H9 (cell line): ENCODE measurements at places on chromosomes 6 and 20.

- DNase-seq: no peak
Observed at GRCh38 chr20:10468340-10468845, 33.3 kb downstream of the SLX4IP start.

GRCh38 chr6:14384175-14384949, 266.8 kb downstream of the CD83 start:
- no peak for DNase-seq

GRCh38 chr20:708956-709355, 33.4 kb upstream of the SCRT2 start:
- DNase-seq: peak; percentile 15

- DNase-seq: no peak
Observed at GRCh38 chr20:60648556-60648955, 603.5 kb upstream of the CDH4 start.

DNA sequence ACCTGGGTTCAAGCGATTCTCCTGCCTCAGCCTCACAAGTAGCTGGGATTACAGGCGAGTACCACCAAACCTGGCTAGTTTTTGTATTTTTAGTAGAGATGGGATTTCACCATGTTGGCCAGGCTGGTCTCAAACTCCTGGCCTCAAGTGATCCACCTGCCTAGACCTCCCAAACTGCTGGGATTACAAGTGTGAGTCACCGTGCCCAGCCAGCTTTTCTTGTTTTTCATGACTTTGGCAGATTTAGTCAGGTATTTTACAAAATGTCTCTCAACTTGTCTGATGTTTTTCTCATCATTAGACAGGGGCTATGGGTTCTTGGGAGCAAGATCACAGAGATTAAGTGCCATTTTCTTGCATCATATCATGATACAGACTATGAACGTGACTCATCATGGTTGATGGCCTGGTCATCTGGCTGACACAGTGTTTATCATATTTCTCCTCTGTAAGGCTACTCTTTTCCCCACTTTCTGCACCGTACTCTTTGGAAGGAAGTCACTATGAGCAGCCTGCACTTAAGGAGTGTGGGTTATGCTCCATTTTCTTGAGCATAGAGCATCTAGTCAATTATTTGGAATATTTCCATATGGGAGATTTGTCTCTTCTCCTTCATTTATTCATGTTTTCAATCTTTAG, 67.8 kb downstream of the RNF182 start:
- no peak for DNase-seq

DNA sequence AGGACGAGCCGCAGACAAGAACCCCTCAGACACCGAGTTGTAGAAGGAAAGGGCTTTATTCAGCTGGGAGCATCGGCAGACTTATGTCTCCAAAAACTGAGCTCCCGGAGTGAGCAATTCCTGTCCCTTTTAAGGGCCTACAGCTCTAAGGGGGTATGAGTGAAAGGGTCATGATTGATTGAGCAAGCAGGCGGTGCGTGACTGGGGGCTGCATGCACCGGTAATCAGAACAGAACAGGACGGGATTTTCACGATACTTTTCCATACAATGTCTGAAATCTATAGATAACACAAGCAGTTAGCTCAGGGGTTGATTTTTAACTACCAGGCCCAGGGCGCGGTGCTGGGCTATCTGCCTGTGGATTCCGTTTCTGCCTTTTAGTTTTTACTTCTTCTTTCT, 226.4 kb upstream of the PLCB4 start:
- no peak for DNase-seq

- no peak for DNase-seq
Observed at GRCh38 chr6:42269974-42270510, 52.4 kb upstream of the MRPS10 start.

DNA sequence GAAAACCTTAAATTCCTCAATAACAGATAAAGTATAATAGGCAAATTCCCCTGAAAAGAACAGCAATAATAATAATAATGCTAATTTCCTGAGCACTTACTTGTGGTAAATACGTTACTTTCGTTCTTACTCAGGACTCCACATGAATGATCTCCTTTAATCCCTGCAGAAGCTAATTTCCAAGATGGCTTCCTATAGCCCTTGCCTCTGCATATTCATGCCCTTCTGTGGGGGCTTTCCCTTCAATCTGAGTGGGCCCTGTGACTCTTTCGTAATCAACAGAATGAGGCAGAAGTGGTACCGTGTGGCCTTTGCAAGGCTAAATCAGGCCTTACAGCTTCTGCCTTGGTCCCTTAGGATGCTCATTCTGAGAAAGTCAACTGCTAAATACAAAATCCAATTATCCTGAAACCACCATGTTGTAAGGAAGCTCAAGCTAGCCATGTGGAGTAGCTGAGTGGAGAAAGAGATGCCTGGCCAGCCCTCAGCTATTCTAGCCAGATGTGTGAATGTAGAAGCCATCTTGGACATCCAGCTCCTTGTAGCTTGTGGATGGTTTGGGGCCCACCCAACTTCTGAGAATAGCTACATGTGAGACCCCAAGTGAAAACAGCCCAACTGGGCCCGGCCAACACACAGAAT, 50.5 kb downstream of the MCUR1 start:
- DNase-seq: no peak

GRCh38 chr6:132247381-132248159, 153.7 kb downstream of the MOXD1 start:
- DNase-seq: no peak

- no peak for DNase-seq
Observed at GRCh38 chr6:128179876-128180438, 279.1 kb upstream of the THEMIS start.

DNA sequence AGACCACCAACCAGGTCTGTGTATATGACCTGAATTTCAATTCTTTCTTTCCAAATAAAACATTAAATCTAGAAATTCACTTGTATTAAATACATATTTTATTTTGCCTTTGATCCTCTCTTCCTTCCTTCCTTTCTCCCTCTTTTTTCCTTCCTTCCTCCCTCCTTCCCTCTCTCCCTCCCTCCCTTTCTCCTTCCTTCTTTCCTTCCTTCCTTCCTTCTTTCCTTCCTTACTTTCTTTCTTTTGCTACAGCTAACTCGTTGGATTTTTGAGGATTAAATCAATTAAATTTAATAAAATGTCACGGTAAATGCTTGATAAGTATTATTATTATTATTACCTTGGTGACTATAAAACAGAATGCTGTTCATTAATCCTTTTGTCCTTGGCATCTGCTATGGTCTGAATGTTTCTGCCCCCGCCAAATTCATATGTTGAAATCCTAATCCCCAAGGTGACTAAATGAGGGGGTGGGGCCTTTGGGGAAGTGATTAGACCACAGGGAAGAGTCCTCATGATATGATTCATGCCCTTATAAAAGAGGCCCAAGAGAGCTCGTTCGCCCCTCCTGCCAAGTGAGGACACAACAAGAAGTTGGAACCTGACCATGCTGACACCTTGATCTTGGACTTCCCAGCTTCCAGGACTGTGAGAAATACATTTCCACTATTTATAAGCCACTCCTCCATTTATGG, 67.6 kb upstream of the BTBD3 start:
- DNase-seq: no peak

DNA sequence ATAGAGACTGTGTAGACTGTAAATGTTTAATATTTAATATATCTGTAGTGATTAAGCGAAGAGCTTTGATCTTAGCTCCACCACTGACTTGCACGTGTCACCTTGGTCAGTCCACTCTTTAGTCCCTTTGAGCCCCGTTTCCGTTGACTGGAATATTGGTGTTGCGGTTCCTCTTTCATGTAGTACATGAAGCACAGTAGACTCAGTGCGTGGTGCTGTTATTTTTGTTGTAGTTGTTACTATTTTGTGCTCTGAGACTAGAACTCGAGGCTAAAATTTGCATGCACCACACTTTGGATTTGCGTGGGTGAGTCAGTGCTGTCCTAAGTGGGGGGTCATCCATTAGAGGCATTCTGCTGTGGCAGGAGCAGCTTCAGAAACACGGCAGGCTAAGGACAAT, 291.4 kb downstream of the QKI start:
- no peak for DNase-seq

DNA sequence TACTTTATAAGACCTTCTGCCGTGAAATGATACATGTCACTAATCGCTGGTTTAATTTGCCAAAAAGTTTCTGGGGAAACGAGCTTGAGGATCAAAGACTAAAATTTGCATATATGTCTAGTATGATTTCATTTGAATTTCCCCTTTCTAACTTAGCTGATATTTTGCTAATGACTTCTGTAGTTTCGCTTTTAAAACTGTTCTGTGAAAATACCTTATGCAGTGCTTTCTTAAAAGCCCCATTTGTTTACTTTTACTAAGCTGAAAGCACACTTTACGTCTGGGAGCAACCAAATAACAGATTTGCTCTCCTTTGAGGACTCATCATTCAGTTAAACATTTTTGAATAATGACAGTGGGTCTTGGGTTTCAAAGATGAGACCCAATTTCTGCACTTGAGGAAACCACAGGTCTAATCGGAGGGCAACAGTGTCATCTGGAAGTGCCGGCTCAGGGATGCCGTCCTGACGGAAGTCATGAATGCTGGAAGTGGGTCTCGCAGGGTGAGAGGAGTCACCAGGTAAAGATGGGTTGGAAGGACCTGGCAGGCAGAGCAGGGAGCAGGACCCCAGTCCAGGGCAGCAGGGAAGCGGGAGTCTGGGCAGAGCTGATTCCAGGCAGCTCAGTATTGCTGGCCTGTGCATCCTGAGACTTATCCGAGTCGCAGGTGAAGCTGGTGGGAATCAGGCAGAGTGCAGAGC, 33.2 kb downstream of the PLEKHG1 start:
- DNase-seq: no peak

DNA sequence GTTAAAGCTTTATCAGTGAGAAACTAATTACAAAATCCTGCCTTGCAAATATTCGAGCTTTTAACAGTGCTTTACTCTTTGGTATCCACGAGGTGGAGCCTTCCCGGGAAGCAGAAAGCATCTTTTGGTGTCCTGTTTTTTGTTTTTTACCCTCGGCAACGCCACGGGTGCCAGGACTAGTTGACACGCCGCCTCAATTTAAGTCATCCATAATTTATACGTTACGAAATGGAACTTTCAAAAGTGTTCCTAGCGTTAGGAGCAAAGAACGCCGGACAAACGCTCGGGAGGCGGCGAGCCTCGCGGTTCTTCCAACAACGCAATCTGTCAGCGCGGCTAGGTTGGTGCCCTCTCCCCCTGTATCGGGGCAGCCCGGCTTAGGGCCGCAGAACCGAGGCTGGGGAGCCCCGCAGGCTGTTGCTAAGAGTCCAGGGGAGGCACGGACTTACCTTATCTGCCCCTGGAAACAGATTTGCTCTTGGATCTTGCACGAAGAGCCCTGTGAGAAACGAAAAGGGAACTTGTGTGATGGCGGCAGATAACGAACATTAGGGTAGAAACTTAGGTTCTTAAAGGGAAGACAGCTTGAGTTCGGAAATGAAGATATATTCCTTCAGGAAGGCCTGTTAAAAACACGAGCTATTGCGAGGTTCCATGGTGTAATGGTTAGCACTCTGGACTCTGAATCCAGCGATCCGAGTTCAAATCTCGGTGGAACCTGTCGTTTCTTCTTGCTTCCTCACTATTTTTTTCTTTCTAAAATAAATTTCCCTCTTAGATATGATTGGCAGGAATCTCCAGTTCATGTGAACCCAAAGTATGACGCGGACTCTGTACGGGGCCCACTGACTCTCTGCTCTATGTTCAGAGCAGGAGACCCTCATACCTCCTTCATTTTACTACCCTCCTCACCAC, 46.2 kb upstream of the ZNF184 start:
- peak; percentile 71 for DNase-seq

GRCh38 chr6:72950114-72950860, 275.0 kb downstream of the KHDC1L start:
- DNase-seq: no peak

GRCh38 chr6:83838727-83839126, 14.4 kb upstream of the RIPPLY2 start:
- no peak for DNase-seq
